SK-MEL-5 (cell line): ENCODE measurements at places on chromosomes 7 and 10. TPM values are rescaled to one million over a fixed set of nuclear protein-coding genes. Genes with fewer than 3 reads are reported as not detected.

Gene PON2
- total RNA-seq: 248 and 260 TPM in 2 replicates

Gene TRIM4
- total RNA-seq: not detected in 2 replicates

Gene SHH
- total RNA-seq: 0.03 and 0.08 TPM in 2 replicates

Gene SNX8
- total RNA-seq: 48.7 and 52.0 TPM in 2 replicates

Gene GPR158
- 10.8 and 12.3 TPM in 2 replicates for total RNA-seq

Gene KNDC1
- total RNA-seq: 0.34 and 0.45 TPM in 2 replicates

Gene CYP2E1
- total RNA-seq: not detected in 2 replicates

Gene WIPF3
- 3.6 and 4.1 TPM in 2 replicates for total RNA-seq

Gene PLXNA4
- total RNA-seq: 0.08 and 0.18 TPM in 2 replicates

Gene CPA4
- 0.11 and 0.16 TPM in 2 replicates for total RNA-seq

Gene SKIDA1
- total RNA-seq: 0.08 and 0.32 TPM in 2 replicates

Gene IL2RA
- total RNA-seq: not detected in 2 replicates

Gene CPA2
- total RNA-seq: not detected in 2 replicates

Gene CYP26A1
- not detected in 2 replicates for total RNA-seq

Gene PDSS1
- 16.9 and 17.2 TPM in 2 replicates for total RNA-seq

Gene ZCWPW1
- 4.5 and 4.7 TPM in 2 replicates for total RNA-seq

Gene CALY
- total RNA-seq: not detected in 2 replicates

Gene RNF148
- total RNA-seq: 0.59 and 0.61 TPM in 2 replicates

Gene SLC25A40
- total RNA-seq: 19.3 and 19.9 TPM in 2 replicates

Gene PYROXD2
- 2.2 and 3.2 TPM in 2 replicates for total RNA-seq

Gene IFIT1
- 0.24 and 1.3 TPM in 2 replicates for total RNA-seq

Gene PTPN20
- 5.0 and 5.6 TPM in 2 replicates for total RNA-seq

Gene ANKRD2
- total RNA-seq: not detected in 2 replicates

Gene CAMK2G
- 8.9 and 12.2 TPM in 2 replicates for total RNA-seq

Gene TUBAL3
- 0.08 TPM in 1 of 2 replicates, not detected in the other for total RNA-seq

Gene ADAM8
- 0.05 and 0.64 TPM in 2 replicates for total RNA-seq

Gene ZNF775
- 10.4 and 10.5 TPM in 2 replicates for total RNA-seq

Gene VWDE
- total RNA-seq: 0.16 and 0.32 TPM in 2 replicates

Gene CFAP46
- total RNA-seq: 0.27 TPM in 1 of 2 replicates, not detected in the other

Gene IRF5
- total RNA-seq: 6.3 and 6.9 TPM in 2 replicates

Gene VCL
- 26.6 and 30.5 TPM in 2 replicates for total RNA-seq

Gene DGKI
- total RNA-seq: 3.1 and 3.6 TPM in 2 replicates

Gene DENND2A
- total RNA-seq: 0.16 TPM in 1 of 2 replicates, not detected in the other

Gene ZP3
- total RNA-seq: 5.0 and 6.6 TPM in 2 replicates

Gene ANXA8
- 0.08 TPM in 1 of 2 replicates, not detected in the other for total RNA-seq

Gene FAM131B
- not detected in 2 replicates for total RNA-seq

Gene PGAM2
- not detected in 2 replicates for total RNA-seq

Gene ATOH7
- 0.11 and 0.13 TPM in 2 replicates for total RNA-seq

Gene POM121C
- total RNA-seq: 11.9 and 13.7 TPM in 2 replicates

Gene SPACDR
- not detected in 2 replicates for total RNA-seq

Gene AGMO
- 1.0 and 2.7 TPM in 2 replicates for total RNA-seq

Gene C10orf105
- not detected in 2 replicates for total RNA-seq

Gene NPFFR1
- not detected in 2 replicates for total RNA-seq
